ENCODE measurements at places on chromosomes 7 and 10.

- no peak for DNase-seq
Observed at GRCh38 chr10:63585041-63585440, 63.8 kb downstream of the REEP3 start.

GRCh38 chr10:14296065-14296709, 34.5 kb downstream of the FRMD4A start:
- DNase-seq = no peak

DNA sequence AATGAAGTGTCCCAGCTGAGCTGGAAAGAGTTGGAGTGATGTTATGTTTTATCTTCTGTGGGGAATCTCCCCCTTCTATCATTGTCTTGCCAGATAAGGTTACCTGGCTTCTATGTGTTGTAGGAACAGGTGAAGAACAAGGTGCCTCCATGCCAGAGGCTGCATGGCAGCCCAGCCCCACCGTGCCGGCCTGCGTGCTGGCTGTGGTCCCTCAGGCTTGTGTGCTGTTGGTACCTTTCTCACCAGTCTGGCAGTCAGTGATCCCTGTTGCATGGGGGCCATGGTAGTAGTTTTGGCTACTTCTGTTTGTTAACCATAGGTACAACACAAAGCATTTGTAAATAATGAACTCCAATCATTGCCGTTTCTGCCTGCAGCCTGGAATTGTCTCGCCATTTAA, 37.9 kb downstream of the CCM2 start:
- no peak for DNase-seq

GRCh38 chr10:21831986-21832820, 171.3 kb downstream of the DNAJC1 start:
- no peak for DNase-seq

GRCh38 chr7:100799037-100799896, 28.1 kb downstream of the EPHB4 start:
- DNase-seq = peak; percentile 31

DNA sequence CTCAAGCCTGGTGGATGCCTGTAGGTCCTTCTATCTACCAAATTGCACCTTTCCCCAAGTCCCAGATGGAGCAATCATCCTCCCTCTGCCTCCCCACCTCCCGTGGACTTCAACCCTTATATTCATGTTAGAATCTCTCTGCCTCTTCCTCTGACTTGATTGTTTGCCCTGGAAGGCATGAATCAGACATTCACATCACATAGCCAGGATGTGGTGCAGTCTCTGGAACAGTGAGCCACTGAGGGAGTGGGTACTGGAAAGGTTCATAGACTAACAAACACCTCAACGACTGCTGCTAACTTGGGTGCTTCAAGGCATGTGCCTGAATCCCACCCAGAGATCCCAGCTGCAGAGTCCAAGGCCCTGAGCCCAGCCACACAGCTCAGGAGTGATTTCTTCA, 494.0 kb downstream of the TNS3 start:
- DNase-seq = no peak

GRCh38 chr10:42802876-42803275, 20.3 kb downstream of the BMS1 start:
- DNase-seq = no peak

- DNase-seq = no peak
Observed at GRCh38 chr10:68155615-68156210, 46.4 kb downstream of the MYPN start.

DNA sequence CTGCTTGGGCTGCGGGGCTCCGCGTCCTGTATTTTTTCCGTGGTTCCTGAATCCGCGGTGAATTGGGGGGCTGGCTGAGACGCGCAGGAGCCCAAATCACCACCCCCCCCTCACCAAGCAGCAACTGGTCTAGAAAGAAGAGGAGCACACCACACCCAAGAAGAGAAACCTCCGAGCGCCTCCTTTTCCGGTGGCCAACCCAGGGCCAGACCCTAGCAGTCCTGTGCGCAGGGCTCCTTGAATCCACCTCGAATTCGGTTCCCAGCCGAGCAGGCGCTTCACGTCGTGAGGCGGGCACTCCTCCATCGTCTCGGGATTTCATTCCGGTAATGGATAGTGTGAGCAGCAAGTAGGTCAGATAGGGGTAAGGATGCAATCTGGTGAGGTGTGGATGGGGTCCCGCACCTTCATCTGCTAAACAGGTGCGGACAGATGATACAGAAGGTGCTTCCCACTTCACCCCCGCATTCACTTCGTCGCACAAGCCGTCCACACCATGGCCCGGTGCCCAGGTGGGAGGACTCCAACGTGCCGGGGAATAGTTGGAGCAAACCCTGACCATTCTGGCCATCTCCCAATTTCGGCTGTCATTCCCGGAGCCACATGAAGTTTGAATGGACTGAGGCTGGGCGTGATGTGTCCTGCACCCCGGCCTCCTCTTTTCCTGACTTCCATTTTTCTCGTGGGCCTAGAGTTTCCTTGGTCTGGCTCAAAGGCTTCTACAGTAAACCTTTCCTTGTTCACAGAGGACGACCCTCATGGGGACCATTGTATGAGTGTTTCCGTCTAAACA, 19.8 kb upstream of the ZNF273 start:
- DNase-seq = no peak

DNA sequence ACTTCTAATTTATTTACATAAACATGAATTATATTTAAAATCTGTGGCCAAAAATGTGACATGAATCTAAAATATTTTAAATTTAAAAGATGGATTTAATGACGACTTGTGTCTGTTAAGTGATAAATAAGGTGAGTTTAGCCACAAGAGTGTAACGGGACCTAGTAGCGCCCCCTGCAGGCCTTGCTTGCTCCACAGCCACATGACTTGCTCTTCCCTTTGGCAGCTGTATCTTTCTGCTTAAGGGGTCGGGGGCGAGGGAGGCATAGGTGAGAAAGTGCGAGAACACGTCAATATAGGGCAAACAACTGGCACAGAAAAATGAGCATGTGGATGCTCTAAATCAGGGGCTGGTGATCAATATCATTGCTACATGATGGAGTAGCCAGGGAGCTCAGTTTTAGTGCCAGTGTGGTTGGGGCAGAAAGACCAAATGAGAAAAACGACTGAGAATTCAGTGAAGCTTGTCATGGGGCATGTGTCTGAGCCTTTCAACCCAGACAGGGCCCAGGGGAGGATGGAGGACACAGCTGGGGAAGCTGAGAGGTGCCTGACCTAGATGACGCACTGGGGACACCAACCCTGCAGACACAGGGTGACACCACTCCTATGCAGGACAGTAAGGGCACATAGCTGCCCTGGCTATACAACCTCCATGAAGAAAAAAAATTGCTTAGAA, 49.8 kb downstream of the PAXIP1 start:
- no peak for DNase-seq

GRCh38 chr10:73774637-73775036, 7.2 kb upstream of the CHCHD1 start:
- DNase-seq = no peak

DNA sequence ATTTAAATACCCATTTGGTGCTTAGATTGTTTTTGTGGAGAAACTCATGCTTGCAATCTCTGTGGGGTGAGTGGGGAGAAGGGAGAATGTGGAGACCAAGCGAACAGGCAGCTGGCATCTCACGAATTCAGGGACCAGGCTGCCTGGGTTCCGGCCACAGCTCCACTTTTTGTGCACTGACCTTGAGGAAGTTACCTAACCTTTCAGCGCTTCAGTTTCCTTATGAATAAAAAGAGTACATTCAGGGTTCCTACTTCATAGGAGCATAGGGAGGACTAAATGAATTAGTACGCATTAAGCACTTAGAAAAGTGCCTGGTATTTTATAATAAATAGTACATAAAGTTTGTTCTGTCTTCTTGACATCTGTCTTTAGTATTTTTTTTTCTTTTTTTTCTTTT, 72.5 kb downstream of the PRTFDC1 start:
- no peak for DNase-seq

DNA sequence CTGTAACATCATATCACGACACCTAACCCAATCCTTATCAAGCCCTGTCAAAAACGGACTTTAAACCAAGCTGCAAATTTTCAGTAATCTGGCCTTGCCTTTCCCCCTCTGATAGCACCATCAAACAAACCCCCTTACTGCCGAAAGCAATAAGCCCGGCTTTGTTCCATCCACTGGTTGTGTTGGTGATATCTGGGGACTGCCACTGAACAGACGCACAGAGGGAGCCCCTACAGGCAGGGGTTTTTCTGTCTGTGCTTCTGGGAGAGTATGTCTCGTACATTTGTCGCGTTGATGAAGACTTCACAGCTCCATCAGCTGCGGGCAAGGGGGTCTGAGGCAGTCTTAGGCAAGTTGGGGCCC, 550 bp upstream of the PLAU start:
- no peak for DNase-seq

GRCh38 chr10:75508814-75509306, 77.4 kb downstream of the LRMDA start:
- DNase-seq = peak; percentile 42

DNA sequence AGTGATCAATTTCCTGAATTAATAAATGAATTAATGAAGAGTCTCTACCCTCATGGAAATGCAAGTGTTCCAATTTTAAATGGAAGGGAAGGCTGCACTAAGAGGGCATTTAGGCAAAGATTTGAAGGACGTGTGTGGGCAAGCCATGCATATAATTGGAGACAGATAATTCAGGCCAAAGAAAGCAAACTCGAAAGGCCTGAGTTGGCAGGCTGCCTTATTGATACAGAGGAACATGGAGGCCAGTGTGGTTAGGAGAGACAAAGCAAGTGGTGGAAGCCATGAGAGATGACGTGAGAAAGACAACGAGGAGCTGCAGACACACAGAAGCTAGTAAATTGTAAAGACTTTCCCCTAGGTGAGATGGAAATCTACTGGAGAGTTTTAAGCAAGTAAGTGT, 15.4 kb upstream of the PCLO start:
- no peak for DNase-seq

DNA sequence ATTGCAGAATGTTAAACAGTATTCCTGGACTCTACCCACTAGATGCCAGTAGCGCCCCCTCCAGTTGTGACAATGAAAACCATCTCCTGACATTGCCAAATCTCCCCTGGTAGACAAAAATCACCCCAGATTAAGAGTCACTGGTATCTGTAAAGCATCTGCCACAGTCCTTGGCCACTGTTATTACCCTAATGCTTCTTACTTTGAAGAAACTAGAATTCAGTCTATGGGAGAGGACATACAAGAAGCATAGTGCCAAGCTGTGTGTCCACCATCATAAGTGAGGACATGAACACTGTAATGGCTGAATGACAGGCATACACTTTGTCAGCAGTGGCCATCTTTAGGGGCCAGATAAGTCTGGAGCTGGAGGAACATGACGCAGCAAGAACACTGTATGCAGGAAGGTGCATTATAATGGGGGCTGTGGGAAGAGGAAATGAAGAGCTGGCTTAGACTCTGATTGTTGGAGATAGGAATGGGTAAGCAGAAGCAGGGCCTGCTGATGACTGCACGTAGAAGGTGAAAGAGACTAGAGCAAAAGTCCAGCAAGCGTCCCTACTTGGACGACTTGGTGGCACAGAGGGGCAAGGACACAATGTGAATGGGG, 32.5 kb downstream of the CBX3 start:
- DNase-seq = no peak
